Glutamatergic neuron (in vitro differentiated cells): ENCODE measurements at places on chromosomes 12 and 14. TPM values are rescaled to one million over a fixed set of nuclear protein-coding genes. Genes with fewer than 3 reads are reported as not detected.

The CNOT2 gene
- total RNA-seq = 121 TPM

The HOXC9 gene
- total RNA-seq = not detected

DNA sequence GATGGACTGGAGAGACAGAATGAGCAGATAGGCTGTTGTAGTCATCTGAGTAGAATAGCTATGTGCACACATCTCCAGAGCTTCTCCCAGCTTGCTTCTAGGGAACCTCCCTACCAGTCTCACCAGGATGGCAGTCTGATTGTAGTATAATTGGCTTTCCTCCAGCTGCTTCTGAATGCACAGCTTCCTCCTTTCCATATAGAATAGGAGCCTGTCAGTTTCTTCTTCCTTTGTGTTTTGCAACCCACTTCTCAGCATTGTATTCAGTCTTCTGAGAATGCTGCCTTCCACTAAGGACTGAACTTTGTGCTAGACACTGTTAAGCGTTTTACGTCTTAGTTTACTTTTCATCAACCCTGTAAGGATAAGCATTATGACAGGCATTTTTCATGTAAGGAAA, 2.2 kb upstream of the CSAD start:
- no peak for DNase-seq

DNA sequence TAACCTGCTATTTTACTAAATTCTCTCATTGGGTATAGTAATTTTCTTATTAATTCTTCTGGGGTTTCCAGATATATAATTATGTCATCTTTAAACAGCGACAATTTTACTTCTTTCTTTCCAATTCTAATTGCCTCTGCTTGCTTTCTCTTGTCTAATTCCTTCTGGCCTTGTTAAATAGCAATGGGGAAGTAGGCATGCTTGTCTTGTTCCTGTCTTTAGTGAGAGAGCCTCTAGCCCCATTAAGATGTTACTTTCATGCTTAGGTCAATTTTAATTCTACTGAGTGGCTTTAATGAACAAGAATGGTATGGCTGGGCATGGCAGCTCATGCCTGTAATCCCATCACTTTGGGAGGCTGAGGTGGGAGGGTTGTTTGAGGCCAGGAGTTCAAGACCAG, 31.7 kb downstream of the LRTM2 start:
- no peak for DNase-seq

DNA sequence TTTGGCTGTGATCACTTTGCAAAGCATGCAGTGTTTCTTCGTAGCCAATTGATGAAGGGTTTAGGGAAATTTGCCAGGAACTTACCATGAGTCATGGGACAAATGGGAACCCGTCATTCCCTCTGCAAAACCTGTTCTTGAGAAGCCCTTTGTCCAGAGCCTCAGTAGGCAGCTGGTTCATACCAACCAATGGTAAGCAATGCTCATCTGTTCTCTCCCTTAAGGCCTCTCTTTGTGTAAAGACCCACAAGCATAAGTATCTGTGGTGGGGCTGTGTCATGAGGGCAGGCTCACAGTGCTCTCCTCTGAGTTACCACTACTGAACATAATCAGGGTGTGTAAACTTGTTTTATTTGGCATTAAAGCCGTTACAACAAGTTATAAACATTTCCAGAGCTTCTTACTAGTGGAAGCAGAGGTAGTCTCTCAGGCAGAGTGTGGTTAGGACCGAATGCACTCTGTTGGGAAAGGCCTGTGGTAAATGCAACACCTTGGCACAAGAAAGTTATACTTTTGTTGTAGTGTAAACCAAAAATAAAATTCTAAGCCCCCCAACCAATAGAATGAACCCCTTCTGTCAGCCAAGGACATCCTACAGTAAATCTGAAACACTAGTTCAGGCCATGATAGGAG, 119.8 kb downstream of the SINHCAF start:
- no peak for DNase-seq

GRCh38 chr14:20791187-20791586, 10.1 kb downstream of the RNASE6 start:
- no peak for DNase-seq

- no peak for DNase-seq
Measured at GRCh38 chr12:99282624-99283023, 364.9 kb upstream of the GARIN6 start.
